ENCODE measurements at places on chromosomes 5 and 9.

GRCh38 chr5:96214442-96215197 is 218.4 kb downstream of the PCSK1 start:
- no peak for DNase-seq

DNA sequence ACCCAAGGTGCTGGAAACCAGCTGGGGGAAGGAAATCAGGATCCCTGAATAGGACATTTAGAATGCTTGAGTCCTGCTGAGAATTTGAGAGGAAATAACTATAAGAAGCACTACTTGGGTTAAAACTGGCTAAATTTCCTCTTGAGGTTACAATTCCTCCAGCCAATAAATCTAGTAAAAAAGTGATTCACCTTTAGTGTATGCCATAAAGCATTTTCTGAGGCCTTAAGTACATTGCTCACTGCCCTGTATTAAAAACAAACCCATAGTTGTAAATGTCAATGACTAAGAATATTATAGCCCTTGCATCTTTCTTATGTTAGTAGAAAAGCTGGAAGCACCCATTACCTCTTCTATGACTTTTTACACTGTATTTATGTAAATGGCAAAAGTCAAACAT is 634.7 kb upstream of the ARRDC3 start:
- no peak for DNase-seq

DNA sequence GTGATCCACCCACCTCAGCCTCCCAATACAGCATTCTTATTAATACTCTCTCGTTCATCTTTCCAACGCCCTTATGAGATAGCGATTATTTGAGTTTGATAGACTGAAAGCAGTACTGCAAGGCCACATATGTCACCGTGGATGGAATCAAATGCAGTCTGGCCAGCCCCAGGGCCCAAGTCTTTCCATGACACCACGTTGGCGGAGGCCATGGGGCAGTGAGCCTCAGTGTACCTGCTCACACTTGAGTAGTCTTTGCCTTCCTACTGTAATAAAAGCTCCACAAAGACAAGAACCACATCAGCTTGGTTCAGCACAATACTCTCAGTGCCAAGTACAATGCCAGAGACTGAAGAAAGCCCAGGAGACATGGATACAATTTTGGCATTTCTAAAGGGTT is 88.5 kb downstream of the TTLL11 start:
- DNase-seq, result no peak

DNA sequence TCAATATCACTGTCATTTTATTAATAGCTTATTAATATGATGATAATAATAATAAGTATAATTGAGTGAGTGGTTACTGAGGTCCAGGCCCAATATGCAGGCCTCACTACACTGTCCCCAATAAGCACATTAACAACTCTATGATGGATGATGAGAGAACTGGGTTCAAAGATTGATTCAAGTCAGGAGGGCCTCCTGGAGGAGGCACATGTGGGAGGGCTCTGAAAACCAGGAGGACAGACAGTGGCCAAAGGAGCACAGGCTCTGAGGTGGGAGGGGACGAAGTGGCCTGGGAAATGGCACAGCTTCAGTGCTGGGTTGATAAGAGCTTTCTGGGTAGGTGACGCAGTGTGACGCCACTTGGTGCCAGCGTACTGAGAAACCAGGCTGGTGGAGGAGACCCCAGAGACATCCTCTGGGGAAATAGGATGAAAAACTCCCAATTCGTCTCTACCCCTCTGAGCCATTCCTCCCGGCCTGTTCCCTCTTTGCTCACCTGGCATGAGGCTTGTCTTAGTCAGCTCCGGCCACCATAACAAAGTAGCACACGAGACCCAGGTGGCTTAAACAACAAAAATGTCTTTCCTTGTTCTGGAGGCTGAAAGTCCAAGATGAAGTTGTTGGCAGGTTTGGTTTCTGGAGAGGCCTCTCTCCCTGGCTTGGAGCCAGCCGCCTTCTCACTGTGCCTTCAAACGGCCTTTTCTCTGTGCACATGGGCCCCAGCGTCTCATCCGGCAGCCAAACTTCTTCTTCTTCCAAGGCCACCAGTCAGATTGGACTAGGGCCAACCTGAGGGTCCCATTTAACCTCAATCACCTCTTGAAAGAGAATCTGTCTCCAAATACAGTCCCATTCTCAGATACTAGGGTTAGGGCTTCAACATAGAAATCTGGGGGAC is 31.6 kb downstream of the NTNG2 start:
- no peak for DNase-seq

DNA sequence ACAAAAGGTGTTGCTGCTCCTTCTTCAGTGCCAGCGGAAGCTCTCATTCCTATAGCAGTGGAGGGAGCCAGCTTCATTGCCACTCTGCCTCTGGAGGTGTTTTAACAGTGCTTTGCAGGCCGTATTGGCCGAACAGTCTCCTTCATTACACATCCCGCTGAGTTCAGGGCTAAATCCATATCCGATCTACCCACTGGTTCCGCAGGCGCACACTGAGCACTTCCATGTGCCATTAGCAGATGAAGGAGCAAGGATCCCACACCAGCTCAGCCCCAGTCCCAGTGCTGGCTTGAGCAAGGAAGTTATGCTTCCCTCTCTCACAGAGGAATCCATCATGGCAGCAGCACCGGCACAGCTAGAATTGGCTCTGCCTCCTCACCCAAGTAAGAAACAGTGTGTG is 121.2 kb upstream of the IRX2 start:
- DNase-seq, result no peak

DNA sequence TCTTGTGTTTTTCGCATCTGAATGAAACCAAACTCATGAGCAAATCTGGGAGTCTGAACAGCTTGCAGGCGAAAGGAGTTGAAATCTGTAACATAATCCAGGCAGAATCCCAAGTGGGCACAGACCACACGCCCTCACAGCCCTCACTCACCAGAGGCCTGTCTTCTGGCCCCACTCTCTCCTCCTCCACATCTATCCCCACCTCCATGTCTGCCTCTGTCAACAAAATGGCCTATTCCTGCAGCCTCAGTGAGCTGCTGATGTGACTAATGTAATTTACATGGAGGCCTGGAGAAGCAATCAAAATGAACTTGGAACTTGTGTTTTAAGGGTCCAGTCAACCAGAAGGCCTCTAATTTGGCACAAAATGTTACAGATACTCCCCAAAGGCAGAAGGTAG is 136.6 kb downstream of the GNA14 start:
- no peak for DNase-seq

GRCh38 chr9:127905788-127906191 is 6.4 kb upstream of the ST6GALNAC6 start:
- DNase-seq, result peak; percentile 65

- no peak for DNase-seq
Measured at GRCh38 chr9:81609782-81610739, 79.3 kb downstream of the TLE1 start.

DNA sequence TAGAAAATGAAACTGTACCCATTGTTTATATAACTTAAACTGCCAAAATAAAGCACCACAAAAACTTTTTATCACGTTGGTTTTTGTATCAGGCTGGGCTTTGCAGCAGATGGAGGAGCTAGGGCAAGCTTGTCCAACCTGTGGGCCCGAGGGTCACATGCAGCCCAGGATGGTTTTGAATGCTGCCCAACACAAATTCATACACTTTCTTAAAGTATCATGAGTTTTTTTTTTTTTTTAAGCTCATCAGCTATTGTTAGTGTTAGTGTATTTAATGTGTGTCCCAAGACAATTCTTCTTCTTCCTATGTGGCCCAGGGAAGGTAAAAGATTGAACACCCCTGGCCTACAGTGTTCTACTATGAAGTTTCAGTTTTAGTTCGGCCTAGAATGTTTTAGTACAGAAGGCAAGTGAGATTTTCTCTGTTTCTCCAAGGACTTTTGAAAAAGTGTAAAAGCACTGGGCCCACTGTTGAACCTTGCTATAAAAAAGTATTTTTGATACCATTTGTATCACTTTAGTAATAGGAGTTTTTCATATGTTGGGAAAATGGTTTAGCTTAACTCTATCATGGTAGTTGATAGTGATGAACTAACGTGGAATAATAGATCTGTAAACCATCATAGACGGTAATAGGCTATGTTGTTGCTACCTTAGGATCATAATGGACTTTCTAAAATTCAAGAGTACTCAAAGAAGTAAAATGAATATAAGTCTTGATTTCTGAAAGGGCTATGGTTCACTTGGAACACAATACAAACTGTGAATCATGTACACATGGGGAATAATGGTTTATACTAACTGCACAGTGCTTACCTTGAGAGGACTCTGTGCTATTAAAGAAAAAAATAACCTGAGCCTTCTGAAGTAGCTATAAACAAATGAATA is 2.9 kb downstream of the CDKN2A start:
- DNase-seq, result no peak

DNA sequence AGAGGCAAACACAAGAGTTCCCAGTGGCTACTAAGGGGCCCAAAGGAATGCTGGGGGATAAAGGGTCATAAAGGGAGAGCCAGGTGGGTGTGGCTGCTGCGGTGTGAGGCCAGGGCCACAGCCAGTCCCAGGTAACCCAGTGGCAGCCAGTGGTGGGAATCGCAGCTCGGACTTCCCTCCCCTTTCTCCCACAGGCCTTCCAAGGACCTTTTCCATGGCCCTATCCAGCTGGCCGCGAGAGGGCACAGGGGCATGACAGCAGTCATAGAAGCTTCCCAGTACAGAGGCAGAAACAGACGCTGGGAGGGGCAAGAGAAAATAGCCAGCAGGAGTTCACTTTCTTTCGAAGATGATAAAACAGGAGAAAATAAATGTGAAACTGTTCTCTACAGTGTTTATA is 257.6 kb downstream of the SEMA5A start:
- no peak for DNase-seq

- no peak for DNase-seq
Measured at GRCh38 chr5:42506662-42507061, 83.4 kb downstream of the GHR start.

DNA sequence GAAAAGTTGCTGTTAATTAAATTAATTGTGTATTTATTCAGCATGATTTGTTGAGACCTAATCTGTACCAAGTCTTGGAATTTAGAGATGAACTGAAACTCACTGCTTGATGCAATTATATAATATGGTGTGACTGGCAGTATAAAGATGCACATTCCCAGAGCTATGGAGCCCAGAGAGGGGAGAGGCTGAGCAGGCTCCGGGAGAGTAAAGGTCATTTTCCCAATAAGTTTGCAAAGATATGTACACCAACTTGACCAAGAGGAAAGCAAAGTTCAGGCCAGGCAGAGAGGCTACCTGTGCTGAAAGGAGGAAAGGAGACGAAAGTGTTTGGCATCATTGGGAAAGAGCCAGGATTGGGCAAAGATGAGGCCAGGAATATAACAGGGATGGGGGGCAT is 271.7 kb upstream of the KLF4 start:
- no peak for DNase-seq

- no peak for DNase-seq
Measured at GRCh38 chr5:26518065-26518464, 520.3 kb downstream of the CDH9 start.

- DNase-seq, result no peak
Measured at GRCh38 chr5:75368391-75368790, 31.4 kb downstream of the HMGCR start.

- DNase-seq, result no peak
Measured at GRCh38 chr5:172498431-172499129, 44.3 kb upstream of the SH3PXD2B start.

DNA sequence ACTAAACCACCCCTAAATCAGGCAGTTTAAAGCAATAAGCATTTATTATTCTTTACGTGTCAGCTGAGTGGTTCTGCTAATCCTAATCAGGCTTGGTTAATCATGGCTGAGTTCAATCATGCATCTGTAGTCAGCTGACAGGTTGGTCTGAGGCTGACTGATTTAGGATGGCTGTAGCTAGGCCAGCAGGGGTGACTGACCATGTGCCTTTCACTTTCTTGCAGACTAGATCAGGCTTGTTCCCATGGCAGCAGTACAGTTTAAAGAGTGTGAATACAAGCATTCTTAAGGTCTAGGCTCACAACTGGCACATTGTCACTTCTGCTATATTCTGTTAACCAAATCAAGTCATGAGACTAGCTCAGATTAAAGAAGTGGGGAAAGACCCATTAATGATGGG is 16.1 kb upstream of the MPDZ start:
- DNase-seq, result no peak

- DNase-seq, result no peak
Measured at GRCh38 chr5:119694284-119694683, 64.9 kb downstream of the FAM170A start.

DNA sequence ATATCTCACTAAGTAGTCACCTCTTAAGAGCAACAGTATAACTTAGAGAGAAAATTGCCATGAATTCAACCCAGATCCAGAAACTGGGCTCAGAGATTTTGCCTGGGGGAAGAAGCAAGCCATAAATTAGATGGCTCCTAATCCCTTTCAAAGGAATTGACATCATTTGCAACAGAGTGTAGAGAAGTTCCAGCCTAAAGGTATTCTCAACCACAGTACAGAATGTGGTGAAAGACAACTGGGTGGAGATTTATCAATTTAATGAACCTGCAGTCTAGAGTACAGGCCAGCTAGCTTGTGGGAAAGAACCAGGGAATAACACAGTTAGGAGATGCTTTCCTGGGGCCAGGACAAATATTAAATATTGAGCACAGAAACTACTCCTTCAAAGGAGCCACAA is 39.6 kb downstream of the CDKL3 start:
- DNase-seq, result no peak

- no peak for DNase-seq
Measured at GRCh38 chr5:135047347-135047695, 13.3 kb upstream of the PITX1 start.

- DNase-seq, result no peak
Measured at GRCh38 chr5:95861221-95861863, 38.8 kb upstream of the GLRX start.

DNA sequence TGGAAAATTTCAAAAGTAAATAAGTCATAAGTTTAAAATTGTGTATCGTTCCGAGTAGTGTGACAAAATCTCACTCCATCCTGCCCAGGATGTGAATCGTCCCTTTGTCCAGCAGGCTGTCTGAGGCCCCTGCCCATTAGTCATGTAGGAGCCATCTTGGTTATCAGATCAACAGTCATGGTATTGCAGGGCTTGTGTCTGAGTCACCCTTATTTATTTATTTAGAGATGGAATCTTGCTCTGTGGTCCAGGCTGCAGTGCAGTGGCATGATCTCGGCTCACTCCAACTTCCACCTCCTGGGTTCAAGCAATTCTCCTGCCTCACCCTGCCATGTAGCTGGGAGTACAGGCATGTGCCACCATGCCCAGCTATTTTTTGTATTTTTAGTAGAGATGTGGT is 30.2 kb downstream of the ITGA2 start:
- DNase-seq, result no peak

GRCh38 chr9:122519376-122519775 is 435 bp downstream of the OR1J4 start:
- no peak for DNase-seq

DNA sequence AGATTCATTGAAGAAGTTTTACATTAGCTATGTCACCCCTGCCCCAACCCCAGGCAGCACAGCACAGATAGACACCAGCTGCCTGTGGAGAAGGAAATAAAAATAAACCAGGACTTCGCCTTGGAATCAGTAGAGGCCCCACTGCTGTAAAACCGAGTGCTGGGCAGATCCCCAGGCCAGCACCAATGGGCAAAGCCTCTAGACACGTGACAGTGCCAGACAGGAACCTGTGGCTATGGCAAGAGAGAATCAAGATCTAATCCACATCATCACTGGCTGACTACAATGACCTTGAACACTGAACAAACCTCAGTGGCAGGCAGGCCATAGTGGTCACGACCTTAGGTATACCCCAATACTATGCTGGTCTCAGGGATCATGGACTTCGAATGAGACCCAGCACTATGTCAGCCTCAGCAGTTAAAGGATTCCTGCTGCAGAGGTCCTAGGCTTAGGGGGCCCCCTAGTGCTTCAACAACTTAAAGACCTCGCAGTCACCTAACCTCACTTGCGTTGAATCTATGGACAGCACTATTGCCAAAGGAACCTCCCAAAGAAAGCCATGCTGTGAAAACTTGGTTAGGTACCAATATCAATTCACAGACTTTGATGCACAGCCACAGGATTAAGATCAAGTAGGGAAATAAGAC is 2118.6 kb upstream of the C9orf72 start:
- no peak for DNase-seq

All from stimulated activated naive CD4-positive, alpha-beta T cell treated with Interleukin-2 at 50 U/mL for 16 hours (primary cell).